ENCODE measurements at places on chromosomes 16 and 17.

GRCh38 chr17:48483004-48483403 lies 47.8 kb downstream of the HOXB1 start:
- DNase-seq, result no peak

- no peak for DNase-seq
Observed at GRCh38 chr17:177155-177554, 4.3 kb downstream of the DOC2B start.

DNA sequence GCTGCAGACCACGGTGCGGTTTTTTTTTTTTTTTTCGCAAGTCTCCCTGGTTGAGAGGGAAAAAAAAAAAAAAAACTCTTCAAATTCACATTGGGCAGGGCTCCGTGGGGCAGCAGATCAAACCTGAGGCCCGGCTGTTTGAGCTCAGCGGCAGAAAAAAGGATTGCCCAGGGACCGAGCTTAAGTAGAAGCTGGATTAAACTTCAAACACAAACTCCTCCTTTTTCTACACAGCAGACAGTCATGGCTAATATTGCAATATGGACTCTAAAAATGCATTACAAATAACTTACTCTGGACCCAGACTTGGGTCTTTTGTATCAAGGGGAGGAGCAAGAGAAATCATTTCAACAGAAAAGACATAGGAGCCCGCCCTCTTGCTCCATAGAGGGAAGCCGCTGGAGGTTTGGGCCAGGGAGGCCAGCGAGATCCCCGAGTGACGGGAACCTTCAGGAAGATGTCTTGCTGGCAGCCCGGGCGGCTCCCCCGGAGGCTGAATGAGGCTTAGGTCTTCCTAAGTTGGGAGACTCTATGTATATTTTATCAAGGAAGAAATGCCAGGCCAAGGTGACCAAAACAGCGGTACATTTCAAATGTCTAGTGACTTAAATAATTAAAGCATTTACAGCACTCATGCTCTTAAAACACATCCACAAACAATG lies 167.7 kb downstream of the ZNF423 start:
- no peak for DNase-seq

DNA sequence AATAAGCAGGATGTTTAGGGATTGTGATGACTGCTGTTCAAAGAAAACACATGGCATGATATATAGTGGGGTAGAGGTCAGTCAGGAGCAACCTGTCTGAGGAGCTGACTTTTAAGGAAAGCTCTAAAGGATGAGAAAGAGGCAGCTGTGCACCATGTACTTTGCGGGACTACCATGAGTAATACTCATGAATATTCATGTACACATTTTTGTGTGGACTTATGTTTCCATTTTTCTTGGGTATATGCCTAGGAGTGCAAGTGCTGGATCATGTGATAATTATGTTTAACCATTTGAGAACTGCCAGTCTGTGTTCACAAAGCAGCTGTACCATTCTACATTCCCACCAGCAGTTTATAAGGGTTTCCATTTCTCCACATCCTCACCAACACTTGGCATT lies 35.8 kb downstream of the BEAN1 start:
- DNase-seq, result no peak
